ENCODE measurements at places on chromosomes 7 and 10. TPM values are rescaled to one million over a fixed set of nuclear protein-coding genes. Genes with fewer than 3 reads are reported as not detected.

Gene CTAGE4
- not detected for total RNA-seq

Gene CASP2
- 13.4 TPM for total RNA-seq

Gene LIPN
- total RNA-seq = not detected

Gene TRIM73
- 0.88 TPM for total RNA-seq

Gene MET
- total RNA-seq = 33.5 TPM

Gene CPN1
- total RNA-seq = not detected

Gene INMT
- total RNA-seq = 0.16 TPM

Gene DLG5
- 14.2 TPM for total RNA-seq

Gene FOXI2
- total RNA-seq = not detected

Gene FOXP2
- total RNA-seq = 8.6 TPM

Gene PRLHR
- not detected for total RNA-seq

Gene TRPV5
- total RNA-seq = not detected

Gene CRHR2
- not detected for total RNA-seq

Gene SPAM1
- not detected for total RNA-seq

Gene FAM237B
- not detected for total RNA-seq

Gene NAT16
- total RNA-seq = not detected

Gene UNCX
- not detected for total RNA-seq

Gene COL17A1
- total RNA-seq = 0.88 TPM

Gene EIF5AL1
- 0.16 TPM for total RNA-seq

Gene LIPM
- not detected for total RNA-seq

Gene LSM5
- total RNA-seq = 18.6 TPM

Gene GPR15LG
- total RNA-seq = not detected

Gene SMARCD3
- 1.9 TPM for total RNA-seq

Gene GTF2IRD2
- 1.9 TPM for total RNA-seq

Gene SPDYE16
- total RNA-seq = under 0.01 TPM

Gene PARP12
- 81.1 TPM for total RNA-seq

Gene SMKR1
- 0.38 TPM for total RNA-seq

Gene OIT3
- 0.13 TPM for total RNA-seq

Gene CNTNAP2
- 1.3 TPM for total RNA-seq

Gene LRRC18
- total RNA-seq = not detected

Gene ADAM22
- 0.16 TPM for total RNA-seq

Gene SFTPA1
- total RNA-seq = not detected

Gene ENKUR
- total RNA-seq = 0.06 TPM

Gene UFSP1
- total RNA-seq = 1.9 TPM

Gene CHST12
- 3.7 TPM for total RNA-seq

Gene HABP2
- not detected for total RNA-seq

Gene RAB18
- 53.9 TPM for total RNA-seq

Gene FAM131B
- total RNA-seq = 0.44 TPM

Gene CCDC3
- 1.5 TPM for total RNA-seq

Gene MORN4
- total RNA-seq = 2.3 TPM

Gene STOX1
- 0.32 TPM for total RNA-seq

Gene SPDYE3
- total RNA-seq = not detected

Gene SUN3
- total RNA-seq = not detected

Gene RNF148
- total RNA-seq = 4.5 TPM

Gene KIF11
- 14.5 TPM for total RNA-seq

Gene MYH16
- 0.16 TPM for total RNA-seq

Gene KCNIP2
- total RNA-seq = 0.31 TPM

Gene NEBL
- total RNA-seq = 4.7 TPM

Gene CD36
- total RNA-seq = 288 TPM

Gene RHOBTB1
- 62.1 TPM for total RNA-seq

Gene DNMBP
- 13.1 TPM for total RNA-seq

Gene LMOD2
- 0.16 TPM for total RNA-seq

Gene TSPAN33
- total RNA-seq = under 0.01 TPM

Gene CYP3A4
- total RNA-seq = not detected

Gene TFEC
- total RNA-seq = 8.5 TPM

Gene EPHB6
- total RNA-seq = not detected

Gene SLC26A3
- total RNA-seq = not detected
